CD4-positive, alpha-beta T cell treated with Interleukin-17A for 1 hour (primary cell): ENCODE measurements at places on chromosomes 7 and 10.

GRCh38 chr7:147968046-147968610, 622.4 kb upstream of the C7orf33 start:
- DNase-seq: no peak

DNA sequence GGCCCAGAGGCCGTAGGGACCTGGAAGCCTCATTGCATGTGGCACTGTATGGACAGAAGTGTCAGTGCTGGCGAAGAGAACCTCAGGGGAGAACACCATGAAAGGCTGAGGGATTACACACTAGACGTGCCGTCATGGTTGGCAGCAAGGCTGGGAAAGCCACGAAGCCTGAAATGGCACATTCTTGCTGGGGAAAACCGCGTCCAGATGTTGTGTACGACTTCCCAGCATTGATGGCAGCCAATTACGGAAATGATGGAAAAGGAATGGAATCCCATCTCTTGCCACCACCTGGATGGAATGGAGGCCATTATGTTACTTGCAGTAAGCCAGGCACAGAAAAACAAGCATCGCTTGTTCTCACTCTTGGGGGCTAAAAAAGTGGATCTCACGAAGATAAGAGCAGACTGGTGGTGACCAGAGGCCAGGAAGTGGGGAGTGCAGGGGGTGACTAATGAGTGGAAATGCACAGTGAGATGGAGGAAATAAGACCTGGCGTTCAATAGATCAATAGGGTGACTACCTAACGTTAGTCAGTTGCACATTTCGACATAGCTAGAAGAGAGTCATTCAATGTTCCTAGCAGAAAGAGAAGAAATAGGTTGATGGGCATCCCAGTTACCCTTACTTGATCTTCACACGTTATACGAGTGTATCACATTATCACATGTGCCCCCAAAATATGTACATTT, 14.6 kb upstream of the PWWP2B start:
- DNase-seq: no peak

DNA sequence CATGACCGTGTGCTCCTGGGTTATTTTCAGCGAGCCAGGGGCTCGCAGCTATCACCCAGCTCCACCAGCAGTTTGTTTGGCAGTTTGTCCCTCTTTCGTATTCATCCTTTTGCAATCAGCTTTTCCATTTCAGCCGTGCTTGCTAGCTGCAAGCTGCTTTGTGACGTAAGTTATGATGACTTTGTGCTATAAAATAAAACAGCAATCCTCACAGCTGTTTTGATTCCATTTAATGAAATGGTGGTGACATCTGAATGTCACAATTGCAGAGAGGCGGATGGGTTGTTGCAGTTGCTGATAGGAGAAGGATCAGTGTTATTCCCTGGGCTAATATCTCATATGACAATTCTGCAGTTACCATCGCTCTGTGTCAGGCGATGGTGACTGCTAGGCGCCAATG, 251.7 kb downstream of the SNX10 start:
- DNase-seq: no peak

DNA sequence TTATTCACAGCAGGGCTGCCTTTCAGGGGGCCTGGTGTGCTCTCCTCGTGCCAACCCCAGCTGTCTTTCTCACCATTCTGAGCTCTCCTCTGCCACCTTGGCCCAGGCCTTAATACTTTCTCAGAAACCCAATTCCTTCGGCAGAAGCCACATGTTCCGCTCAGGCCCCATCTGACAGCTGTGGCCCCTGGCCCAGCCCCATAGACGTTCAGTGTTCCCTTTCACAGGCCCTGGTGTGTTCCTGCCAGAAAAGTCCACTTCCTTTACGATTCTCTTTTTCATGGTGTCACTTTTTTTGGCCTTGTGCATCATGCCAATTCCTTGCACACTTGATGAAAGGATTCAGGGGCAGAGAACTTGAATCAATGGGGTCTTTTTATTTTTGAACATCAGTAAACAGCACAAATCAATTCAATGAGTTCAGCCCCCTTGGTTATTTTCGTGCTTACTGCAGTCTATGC, 15.9 kb upstream of the GPNMB start:
- DNase-seq: no peak

- no peak for DNase-seq
These were observed 9.1 kb downstream of the FOXK1 start for GRCh38 chr7:4690953-4691856.

GRCh38 chr7:140541513-140542227, 62.4 kb upstream of the MKRN1 start:
- no peak for DNase-seq

DNA sequence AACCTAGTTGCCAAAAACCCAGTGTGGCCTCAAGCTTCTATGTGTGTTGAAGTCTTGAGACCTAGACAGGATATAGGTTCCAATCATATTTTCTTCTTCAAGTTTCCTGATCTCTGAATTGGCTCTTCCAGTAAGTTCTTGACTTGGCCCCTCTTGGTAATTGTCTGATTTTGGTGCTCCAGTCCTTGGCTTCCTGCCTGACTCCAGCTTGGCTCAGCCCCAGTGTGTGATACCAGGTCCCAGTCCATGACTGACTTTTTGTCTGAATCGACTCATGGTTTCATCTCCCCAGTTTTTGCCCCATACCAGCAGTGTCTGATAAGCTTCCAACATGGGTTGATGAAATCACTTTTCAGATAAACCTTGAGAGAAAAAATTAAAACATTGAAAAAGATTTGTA, 72.3 kb downstream of the FAS start:
- no peak for DNase-seq

- no peak for DNase-seq
These were observed 299.7 kb upstream of the AKR1E2 start for GRCh38 chr10:4526311-4526731.

DNA sequence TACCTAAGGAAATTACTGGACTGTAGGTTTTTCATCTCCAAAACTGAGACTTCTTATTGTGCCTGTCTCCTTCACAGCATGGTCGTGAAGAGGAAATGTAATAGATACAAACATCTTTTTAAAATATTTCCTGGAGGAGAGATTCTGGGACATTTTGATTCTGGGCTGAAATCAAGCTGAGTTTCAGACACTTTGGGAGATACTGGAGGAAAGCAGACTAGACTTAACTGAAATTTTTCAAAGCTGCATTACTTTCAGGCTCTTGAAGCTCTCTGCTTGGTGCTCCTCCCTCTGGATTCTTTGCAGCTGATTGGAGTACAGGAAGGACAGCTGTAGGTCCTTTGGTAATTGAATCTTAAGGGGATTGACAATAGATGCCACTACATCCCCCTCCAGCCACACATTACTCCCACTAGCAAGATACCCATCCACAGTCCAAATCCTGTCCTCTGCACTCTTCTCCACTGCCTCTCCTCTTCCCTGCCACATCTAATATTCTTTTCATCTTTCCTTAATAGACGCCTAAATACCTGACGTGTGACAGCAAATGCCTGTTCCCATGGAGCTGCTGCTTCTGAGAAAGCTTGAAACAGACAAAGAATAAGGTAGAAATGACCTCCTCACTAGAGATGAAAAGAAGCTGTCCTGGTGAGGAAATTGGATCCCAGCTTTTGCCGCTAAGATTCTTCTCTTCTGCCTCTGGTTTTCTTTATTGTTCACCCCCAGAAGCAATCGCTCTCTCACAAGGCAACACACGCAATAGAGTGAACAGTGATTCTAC, 111.5 kb upstream of the PHYHIPL start:
- no peak for DNase-seq

DNA sequence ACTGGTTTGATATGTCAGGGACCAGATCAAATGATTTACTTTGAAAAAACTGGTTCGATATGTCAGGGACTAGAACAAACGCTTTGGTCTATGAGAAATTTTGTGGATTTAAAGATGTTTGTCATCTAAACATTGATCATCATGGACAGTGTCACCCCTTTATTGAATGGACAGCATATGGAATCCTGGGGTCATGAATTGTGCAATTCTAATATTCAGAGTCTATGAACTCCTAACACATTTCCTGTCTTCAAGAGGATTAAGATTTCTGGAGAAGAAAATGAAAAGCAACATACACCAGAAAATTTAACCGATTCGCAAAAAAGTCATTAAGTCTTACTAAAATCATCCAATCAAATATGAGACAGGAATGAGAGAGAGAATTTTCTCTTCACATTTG, 106.4 kb upstream of the FAM133B start:
- no peak for DNase-seq

GRCh38 chr10:86447432-86447831, 74.2 kb downstream of the WAPL start:
- no peak for DNase-seq

GRCh38 chr7:147298611-147299043, 1182.0 kb downstream of the CNTNAP2 start:
- no peak for DNase-seq

DNA sequence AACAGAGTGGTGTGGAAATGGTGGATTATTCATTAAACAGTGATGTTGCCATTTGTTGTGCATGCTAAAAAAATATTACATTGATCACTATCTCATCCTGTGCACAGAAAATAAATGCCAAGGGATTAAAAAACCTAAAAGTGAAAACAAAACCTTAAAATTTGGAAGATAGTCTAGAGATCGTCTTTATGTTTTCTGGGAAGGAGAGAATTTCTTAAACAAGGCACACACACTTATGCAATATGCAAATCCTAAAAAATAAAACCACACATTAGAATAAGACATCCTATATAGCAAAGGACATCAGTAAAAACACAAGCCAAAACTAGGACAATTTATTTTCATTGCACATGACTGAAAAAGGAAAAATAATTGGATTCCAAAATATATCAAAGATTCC, 54.5 kb downstream of the MACC1 start:
- DNase-seq: no peak

DNA sequence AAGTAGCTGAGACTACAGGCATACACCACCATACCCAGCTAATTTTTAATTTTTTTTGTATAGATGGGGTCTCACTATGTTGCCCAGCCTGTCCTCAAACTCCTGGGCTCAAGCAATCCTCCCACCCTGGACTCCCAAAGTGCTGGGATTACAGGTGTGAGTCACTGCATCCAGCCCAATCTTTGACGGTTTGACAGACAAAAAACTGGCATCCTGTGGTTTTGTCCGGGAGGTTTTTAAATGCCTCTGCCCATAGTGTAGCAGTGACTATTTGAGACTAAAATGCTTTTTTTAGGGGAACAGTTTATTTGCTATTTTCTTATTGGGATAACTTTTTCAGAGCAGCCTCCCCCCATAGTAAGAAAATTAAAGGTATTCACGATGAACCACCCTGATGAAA, 523.7 kb upstream of the GALNT17 start:
- DNase-seq: no peak

DNA sequence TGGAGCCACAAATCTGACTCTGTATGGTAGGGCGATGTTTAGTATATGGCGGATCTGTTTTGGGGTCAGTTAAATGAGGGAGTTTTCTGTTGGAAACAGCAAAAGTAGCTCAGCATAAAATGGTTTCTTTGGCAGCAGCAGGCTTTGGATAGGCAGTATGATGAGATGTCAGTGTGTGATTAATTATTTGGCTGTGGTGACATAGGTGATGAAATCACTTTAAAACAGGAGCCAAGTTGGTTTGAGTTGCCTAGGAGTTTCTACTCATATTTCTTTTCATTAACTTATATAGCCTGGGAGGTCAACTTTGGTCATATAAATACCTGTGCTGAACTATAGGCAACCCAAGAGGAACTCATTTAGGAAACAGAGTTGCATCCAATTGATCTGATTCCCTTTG, 291.2 kb downstream of the LRMDA start:
- DNase-seq: no peak

- DNase-seq: no peak
These were observed 33.3 kb downstream of the CD36 start for GRCh38 chr7:80671744-80672143.

DNA sequence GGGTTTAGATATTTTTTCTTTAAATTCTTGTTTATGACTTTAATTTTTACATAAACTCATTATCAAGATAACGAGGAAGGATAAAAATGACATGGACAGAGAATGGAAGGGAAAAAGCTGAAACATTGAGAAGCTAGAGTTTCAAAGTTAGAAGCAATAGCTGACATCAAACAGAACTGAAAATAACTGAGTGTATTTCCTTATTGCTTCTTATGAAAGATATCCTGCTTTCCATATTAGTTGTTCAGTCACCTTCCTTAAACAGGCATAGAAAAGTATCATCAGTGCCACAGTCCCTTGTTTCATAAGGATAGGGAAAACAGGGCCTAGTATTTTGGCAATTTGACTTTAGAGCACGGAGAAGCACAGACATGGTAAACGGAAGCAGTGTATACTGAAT, 460.5 kb upstream of the GHITM start:
- DNase-seq: no peak

GRCh38 chr10:555682-556350, 133.7 kb downstream of the DIP2C start:
- DNase-seq: no peak

GRCh38 chr10:126108693-126109092, 212.3 kb downstream of the FANK1 start:
- DNase-seq: no peak

DNA sequence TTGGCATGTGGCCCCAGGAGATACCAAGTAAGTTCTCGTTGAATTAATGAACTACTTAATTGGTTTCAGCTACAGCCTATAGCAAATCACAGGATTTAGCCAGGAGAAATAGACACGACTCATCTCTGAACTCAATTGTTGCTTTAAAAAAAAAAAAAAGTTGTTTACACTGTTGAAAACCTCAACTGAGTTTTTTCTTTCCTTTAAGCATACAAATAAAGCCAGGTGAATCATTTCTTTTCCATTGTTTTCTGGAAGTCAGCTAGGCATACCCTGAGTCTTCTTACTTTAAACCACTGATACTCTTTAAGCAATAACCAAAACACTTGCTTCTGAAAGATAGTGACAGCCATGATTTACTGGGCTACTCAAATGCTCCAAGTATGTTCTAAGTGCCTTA, 755 bp downstream of the FRMPD2 start:
- no peak for DNase-seq

DNA sequence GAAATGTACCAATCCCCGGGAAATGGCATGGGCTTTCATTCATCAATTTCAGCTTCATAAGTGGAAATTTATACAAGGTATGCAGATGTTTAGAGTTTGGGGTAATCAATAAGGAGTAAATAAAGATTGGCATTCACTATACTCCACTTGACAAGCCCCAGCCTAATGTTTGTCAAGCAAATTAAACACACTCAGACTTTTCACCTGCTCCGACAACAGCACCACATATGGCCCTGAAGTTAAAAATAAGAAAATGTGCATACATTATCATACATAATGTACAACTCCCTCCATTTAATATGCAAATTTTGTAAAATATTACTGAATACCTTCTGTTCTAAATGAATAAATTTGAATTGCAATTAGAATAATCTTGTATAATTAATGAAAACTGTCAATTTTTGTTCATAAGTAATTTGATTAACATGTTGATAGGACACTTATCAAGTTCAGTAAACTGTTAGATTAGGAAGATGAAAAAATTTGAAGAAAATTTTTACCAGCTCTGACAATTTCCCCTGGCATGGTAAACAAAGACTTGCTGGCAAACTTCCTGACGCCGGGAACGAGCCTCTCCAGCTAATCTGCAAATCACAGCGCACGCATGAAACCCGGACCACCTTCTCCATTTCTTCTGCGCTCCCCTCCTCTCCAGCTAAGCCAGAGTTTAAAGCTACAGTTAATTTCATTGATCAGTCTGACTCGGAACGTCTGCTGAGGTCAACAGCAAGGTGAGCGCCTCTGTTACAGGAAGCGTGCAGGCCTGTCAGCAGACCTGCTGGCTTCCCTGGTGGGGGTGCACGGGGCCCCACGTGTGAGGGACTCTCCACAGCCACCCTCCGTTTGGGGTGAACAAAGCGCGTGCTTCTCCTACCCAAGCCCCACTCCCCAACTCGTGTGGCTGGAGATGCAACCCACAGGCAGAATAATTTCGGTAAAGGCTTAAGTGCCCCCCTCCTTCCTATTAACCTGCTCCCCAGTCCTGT, 70.7 kb downstream of the EBF3 start:
- no peak for DNase-seq

- no peak for DNase-seq
These were observed 290.7 kb downstream of the TSPAN12 start for GRCh38 chr7:120567204-120567603.

GRCh38 chr10:126669168-126669567, 1.3 kb downstream of the C10orf90 start:
- DNase-seq: no peak
